ENCODE measurements at places on chromosomes 4 and X. TPM values are rescaled to one million over a fixed set of nuclear protein-coding genes. Genes with fewer than 3 reads are reported as not detected.

The PABPC4L gene
- total RNA-seq = 4.2 TPM

The MAGEA11 gene
- not detected for total RNA-seq

The FGG gene
- not detected for total RNA-seq

The MAGEA12 gene
- total RNA-seq = not detected

The CXCL3 gene
- total RNA-seq = 5.2 TPM

The PGM2 gene
- 34.3 TPM for total RNA-seq

The DAPP1 gene
- not detected for total RNA-seq

The ETDB gene
- not detected for total RNA-seq

The ZAR1 gene
- 0.78 TPM for total RNA-seq

- no peak for DNase-seq
Observed at GRCh38 chr4:177562859-177563258, 120.6 kb upstream of the AGA start.

- no peak for DNase-seq
Observed at GRCh38 chrX:107713203-107713542, 62.4 kb downstream of the TSC22D3 start.

DNA sequence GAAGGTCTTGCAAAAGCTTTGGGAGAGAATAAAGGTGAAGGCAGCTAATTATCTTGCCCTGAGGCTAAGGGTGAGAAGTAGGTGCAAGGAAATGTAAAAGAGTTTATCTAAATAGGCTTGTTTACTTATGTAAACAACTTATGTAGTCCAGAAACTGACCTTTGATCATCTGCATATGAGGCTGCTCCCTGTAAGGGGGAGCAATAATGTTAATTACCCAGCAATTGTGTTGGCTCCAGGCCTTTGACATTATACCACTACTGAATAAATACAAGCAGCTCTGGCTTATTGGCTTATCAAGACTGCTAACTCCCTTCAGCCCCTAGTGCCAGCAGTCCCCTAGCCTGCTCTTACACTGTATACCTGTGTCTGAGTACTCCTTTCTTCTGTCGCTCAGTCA is 303.7 kb upstream of the GNPDA2 start:
- no peak for DNase-seq

- no peak for DNase-seq
Observed at GRCh38 chr4:108483650-108484049, 136.7 kb upstream of the RPL34 start.

- DNase-seq = peak; percentile 48
Observed at GRCh38 chrX:53831662-53832635, 145.4 kb upstream of the HUWE1 start.

DNA sequence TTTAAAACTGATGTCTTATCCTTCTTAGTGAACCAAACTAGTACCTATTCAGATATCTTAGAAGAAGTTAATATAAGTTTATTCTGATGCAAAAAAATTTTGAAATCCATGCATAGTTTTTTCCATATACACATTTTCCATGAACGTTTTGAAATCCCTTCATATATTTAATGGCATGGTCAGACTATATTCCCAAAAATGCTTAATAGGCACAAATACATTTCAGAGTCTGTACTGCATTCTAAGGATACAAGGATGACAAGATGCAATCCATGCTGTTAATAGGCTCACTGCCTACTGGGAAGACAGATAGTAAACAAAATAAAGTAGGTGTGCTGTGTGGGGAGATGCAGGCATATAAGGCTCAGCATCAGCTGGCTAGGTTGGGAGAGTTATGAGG is 33.2 kb downstream of the PROM1 start:
- no peak for DNase-seq

GRCh38 chrX:18755651-18756050 is 48.2 kb downstream of the PPEF1 start:
- no peak for DNase-seq

DNA sequence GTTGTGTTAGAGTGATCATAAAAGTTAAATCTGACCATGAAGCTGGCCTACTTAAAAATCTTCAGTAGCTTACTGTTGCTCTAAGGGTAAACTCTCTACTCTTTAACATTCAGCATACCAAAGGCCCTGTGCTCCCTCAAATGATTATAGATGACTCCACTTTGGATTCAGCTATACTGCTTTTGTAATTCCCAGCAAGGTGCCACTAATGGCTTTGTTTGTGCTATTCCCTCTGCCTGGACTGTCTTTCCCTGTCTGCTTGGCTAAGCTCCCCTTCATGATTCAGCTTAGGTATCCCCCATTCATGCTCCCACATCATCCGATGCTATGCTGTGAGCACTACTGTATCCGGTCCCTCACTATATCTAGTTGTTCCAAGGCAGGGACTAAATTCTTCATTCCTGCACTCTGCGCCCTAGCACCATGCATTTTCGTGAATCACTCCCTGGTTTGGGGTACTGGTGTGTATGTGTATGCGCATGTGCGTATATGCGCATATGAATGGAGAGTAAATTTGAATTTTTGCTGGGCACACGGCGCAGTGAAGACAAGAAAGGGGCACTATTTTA is 453 bp upstream of the PBDC1 start:
- DNase-seq = peak; percentile 43

- no peak for DNase-seq
Observed at GRCh38 chr4:138542191-138542776, 300.1 kb upstream of the SLC7A11 start.

GRCh38 chr4:18138076-18138665 is 116.6 kb upstream of the LCORL start:
- no peak for DNase-seq

DNA sequence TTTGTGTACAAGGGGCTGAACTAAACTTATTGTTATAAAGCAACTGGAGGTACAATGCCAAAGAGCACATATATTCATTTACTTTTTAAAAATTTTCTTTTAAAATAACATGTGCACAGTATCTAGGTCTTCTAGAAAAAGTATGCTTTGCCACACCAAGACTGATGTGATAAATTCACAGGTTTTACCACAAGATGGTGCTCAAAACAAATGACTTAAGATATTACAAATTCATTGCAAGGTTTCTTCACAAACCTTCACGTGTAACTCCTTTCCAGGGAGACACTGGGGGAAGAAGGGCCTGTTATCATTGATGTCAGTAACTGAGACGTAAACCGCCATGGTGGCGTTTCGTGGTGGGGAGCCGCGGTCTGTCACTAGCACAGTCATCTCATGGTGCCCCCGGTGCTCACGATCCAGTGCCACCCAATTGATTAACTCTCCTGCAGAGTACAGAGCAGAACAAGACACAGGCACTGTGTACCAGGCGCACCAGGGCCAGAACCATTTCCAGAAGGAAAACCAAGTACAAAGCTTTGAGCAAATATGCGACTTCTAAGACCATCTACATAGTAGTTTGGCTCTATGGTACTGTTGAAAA is 162.2 kb downstream of the DCHS2 start:
- no peak for DNase-seq

- no peak for DNase-seq
Observed at GRCh38 chr4:122531514-122531913, 75.0 kb upstream of the IL2 start.

- DNase-seq = no peak
Observed at GRCh38 chr4:4379540-4380087, 7.3 kb upstream of the NSG1 start.

DNA sequence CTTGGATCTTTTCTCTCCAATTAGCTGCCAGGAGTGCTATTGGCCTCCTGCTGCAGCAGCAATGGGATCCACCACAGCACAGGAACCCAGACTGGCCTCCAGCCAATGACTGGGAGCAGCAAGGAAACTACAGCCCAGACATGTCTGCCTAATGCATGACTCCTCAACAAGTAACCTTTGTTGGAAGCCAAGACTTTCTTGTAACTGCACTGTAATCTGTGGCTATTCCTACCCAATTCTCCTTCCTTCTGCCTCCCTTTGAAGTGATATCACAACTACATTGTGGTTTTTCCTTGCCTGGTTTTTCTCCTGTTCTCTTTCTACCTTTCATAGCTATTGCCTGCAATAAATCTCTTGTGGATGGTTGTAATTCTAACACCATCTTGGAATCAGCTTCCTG is 39.8 kb downstream of the SNCA start:
- no peak for DNase-seq

DNA sequence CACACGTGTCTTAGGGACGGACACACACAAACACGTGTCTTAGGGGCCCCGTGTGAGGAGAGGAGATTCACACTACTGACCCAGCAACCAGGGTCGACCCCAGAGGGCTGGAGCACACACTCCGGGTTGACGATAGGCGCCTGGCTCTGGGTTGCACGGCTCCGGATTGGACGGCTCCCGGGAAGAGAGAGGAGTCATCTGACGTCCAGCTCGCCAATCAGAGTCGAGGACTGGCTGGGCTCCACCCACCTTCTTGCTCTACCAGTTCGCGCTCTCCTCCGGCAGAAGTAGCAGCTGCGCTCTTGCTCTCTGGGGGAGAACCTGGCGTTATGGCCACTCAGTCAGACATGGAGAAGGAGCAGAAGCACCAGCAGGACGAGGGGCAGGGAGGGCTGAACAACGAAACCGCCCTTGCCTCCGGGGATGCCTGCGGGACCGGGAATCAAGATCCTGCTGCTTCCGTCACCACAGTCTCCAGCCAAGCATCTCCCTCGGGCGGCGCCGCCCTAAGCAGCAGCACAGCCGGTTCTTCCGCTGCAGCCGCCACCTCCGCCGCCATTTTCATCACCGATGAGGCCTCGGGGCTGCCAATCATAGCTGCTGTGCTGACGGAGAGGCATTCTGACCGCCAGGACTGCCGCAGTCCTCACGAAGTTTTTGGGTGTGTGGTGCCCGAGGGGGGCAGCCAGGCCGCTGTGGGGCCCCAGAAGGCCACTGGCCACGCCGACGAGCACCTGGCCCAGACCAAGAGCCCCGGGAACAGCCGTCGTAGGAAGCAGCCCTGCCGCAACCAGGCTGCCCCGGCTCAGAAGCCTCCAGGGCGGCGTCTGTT is 74.3 kb downstream of the NUDT10 start:
- DNase-seq = no peak

- no peak for DNase-seq
Observed at GRCh38 chrX:9320940-9321339, 143.9 kb upstream of the TBL1X start.

- peak; percentile 65 for DNase-seq
Observed at GRCh38 chr4:150078579-150079080, 385 bp downstream of the DCLK2 start.

DNA sequence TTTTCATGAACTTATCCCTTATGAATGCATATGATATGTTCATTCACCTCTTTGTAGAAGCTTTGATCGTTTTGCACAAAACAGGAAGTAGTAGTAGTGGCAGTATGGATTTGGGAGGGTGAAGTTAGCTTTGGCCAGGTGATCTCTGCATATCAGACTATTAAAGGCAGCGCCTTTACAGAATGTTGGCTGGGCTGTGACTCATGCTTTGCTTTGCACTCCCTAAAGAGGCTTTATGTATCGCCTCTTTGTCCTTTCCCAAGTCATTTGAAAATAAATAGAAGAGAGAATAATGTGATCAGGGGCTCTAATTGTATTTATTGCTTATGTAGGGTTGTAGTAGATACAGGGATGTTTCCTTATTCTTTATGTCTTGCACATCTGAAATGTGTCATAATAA is 50.4 kb downstream of the SHROOM3 start:
- peak; percentile 13 for DNase-seq

GRCh38 chr4:125313497-125313896 is 1.3 kb upstream of the FAT4 start:
- DNase-seq = no peak

DNA sequence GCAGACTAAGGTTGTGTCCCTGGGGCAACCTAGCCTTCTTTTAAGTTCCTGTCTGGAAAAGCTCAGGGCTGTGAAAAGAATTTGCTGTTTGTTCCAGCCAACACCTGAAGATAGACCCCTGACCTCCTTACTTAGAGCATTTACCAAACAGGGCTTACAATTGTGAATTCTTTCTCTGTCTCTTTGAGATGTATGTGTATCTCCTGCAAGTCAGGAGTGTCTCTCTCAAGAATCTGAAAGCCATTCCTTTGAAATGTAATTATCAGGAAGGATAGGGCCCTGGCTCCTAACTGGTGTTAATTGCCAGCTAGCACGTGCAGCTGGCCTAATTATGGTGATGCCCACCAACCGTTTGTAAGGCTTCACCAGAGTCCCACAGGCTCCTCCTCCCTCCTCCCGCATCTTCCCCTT is 18.2 kb downstream of the CCNG2 start:
- DNase-seq = no peak
